Epithelial cell of alveolus of lung (primary cell): ENCODE measurements at places on chromosomes 16 and 17. TPM values are rescaled to one million over a fixed set of nuclear protein-coding genes. Genes with fewer than 3 reads are reported as not detected.

The CPPED1 gene
- 1.8 and 3.6 TPM in 2 replicates for total RNA-seq

The IRX3 gene
- total RNA-seq, result 0.48 and 0.91 TPM in 2 replicates

The EMP2 gene
- total RNA-seq, result 19.8 and 20.4 TPM in 2 replicates

The ADAD2 gene
- not detected in 2 replicates for total RNA-seq

The SP6 gene
- total RNA-seq, result 0.13 TPM in 1 of 2 replicates, not detected in the other

The SP2 gene
- 2.1 and 4.6 TPM in 2 replicates for total RNA-seq
